Thoracic aorta (tissue), 2 donors: ENCODE measurements at places on chromosomes 11 and 22. TPM values are rescaled to one million over a fixed set of nuclear protein-coding genes. Genes with fewer than 3 reads are reported as not detected.

- H3K27ac ChIP-seq: no peak overlapping the region
- no peaks in the 10 kb centered on the region for H3K4me1 ChIP-seq
- no peaks in the 10 kb centered on the region for H3K36me3 ChIP-seq
- DNase-seq: no peak
These were observed 254.6 kb upstream of the LRRC4C start for GRCh38 chr11:41714101-41714500.

DNA sequence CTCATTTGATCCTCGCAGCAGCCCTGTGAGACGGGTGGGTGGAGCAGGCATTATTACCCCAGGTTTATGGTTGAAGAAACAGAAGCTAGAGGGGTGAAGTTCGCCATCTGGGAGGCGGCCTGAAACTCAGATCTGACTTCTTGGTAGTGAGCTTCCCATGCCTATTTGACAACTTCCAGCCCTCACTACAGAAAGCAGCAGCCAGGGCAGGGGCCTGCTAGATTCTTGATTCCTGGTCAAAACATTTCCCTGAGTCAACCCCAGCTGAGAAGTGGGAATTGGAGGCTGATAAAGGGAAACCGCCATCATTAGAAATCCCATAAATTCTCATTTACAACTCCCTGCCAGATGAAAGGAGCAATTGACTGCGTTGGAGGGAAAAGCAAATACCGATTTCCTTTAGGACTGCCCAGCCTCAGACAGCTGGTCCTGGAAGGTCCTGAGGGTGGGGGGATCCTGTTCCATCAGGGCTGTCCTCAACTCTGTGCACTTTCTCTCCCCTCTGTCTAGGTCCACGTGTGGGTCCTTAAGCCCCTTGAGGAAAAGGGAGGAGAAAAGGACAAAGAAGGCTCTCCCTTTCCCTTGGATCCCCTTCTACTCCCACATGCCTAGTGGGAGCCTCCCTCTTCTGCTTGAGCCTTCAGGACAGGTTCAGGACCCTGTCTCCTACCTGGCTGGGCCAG lies 10.2 kb upstream of the NECTIN1 start:
- peaks cover 11% of the 10 kb centered on the region for H3K27me3 ChIP-seq
- peaks cover 16% of the 10 kb centered on the region for H3K4me1 ChIP-seq
- H3K4me3 ChIP-seq: no peak overlapping the region
- H3K36me3 ChIP-seq: no peaks in the 10 kb centered on the region

- no peaks in the 10 kb centered on the region for H3K4me1 ChIP-seq
- H3K27me3 ChIP-seq: no peaks in the 10 kb centered on the region
- no peaks in the 10 kb centered on the region for H3K36me3 ChIP-seq
- DNase-seq: no peak
- no peak overlapping the region for H3K4me3 ChIP-seq
These were observed 999.0 kb downstream of the BRD1 start for GRCh38 chr22:48828688-48829087.

GRCh38 chr11:65389294-65389980 lies 3.0 kb downstream of the FRMD8 start:
- peaks cover 3% of the 10 kb centered on the region for H3K36me3 ChIP-seq
- DNase-seq: no peak
- peaks cover 19% of the 10 kb centered on the region for H3K4me1 ChIP-seq
- H3K4me3 ChIP-seq: no peak overlapping the region
- H3K27ac ChIP-seq: no peak overlapping the region
- no peaks in the 10 kb centered on the region for H3K27me3 ChIP-seq

DNA sequence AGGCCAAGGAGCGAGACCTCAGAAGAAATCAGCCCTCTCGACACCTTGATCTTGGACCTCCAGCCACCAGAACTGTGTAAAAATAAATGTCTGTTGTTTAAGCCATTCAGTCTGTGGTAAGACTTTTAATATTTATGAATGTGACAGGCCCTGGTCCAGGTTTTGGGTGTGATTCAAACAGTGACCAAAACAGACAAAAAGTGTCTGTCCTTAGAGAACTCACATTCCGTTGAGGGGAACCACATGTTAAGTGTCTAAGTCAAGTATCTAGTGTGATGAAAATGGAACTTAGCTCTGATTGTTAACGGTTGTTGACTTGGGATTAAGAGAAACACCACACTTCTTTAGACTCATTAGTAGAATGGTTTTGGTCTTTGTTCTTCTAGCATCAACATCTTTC lies 22.2 kb downstream of the ATXN10 start:
- H3K4me3 ChIP-seq: no peak overlapping the region
- H3K4me1 ChIP-seq: peaks cover 21% of the 10 kb centered on the region
- no peak overlapping the region for H3K27ac ChIP-seq
- peaks cover 10% of the 10 kb centered on the region for H3K36me3 ChIP-seq
- no peak for DNase-seq
- H3K27me3 ChIP-seq: no peaks in the 10 kb centered on the region

DNA sequence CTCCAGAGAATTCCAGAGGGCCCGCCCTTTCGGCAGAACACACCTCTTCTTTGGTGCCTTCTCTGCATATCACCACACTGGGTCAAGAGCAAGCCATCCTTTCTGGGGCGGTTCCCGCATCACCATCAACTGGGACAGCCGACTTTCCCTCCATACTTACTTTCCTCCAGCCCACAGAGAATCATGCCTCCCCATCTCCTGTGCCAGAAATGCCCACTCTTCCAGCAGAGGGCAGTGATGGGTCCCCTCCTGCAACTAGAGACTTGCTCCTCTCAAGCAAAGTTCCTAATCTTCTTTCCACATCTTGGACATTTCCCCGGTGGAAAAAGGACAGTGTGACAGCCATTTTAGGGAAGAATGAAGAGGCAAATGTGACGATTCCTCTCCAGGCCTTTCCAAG lies 157.7 kb downstream of the C11orf91 start:
- no peaks in the 10 kb centered on the region for H3K36me3 ChIP-seq
- no peak for DNase-seq
- no peaks in the 10 kb centered on the region for H3K4me1 ChIP-seq
- no peak overlapping the region for H3K27ac ChIP-seq
- H3K4me3 ChIP-seq: no peak overlapping the region

GRCh38 chr11:132865623-132866022 lies 666.7 kb downstream of the OPCML start:
- no peaks in the 10 kb centered on the region for H3K27me3 ChIP-seq
- no peaks in the 10 kb centered on the region for H3K4me1 ChIP-seq
- no peaks in the 10 kb centered on the region for H3K36me3 ChIP-seq
- H3K4me3 ChIP-seq: no peak overlapping the region
- DNase-seq: no peak

DNA sequence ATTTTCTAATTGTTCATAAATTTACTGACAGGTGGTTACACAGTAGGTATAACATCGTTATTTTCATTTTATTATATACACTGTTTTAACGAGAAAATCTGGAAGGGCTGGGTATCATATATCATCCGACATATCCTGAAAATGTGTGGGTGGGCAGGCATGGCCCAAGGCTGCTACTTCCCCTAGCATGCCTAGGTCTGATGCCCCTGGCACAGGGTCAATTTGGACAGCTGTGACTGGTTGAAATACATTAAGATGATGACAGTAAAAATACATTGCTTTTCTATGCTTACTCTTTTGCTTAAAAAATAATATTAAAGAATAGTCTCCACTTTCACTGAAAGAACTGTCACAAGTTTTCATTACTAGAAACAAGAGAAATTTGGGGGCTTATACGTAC lies 908.8 kb downstream of the OPCML start:
- H3K27ac ChIP-seq: no peak overlapping the region
- H3K4me1 ChIP-seq: no peaks in the 10 kb centered on the region
- H3K4me3 ChIP-seq: no peak overlapping the region
- no peaks in the 10 kb centered on the region for H3K36me3 ChIP-seq
- no peak for DNase-seq
- H3K27me3 ChIP-seq: no peaks in the 10 kb centered on the region

OR2AG1 gene
- total RNA-seq: not detected

APOBEC3B gene
- total RNA-seq: not detected

TNNT3 gene
- 9.7 TPM for total RNA-seq
